Transverse colon (tissue), 4 donors: ENCODE measurements at places on chromosomes 16 and 17. TPM values are rescaled to one million over a fixed set of nuclear protein-coding genes. Genes with fewer than 3 reads are reported as not detected.

NUP93 gene
- total RNA-seq, result 8.6 TPM

PRKCB gene
- total RNA-seq, result 20.5 TPM

USP43 gene
- 14.9 TPM for total RNA-seq

KREMEN2 gene
- not detected for total RNA-seq

DNA sequence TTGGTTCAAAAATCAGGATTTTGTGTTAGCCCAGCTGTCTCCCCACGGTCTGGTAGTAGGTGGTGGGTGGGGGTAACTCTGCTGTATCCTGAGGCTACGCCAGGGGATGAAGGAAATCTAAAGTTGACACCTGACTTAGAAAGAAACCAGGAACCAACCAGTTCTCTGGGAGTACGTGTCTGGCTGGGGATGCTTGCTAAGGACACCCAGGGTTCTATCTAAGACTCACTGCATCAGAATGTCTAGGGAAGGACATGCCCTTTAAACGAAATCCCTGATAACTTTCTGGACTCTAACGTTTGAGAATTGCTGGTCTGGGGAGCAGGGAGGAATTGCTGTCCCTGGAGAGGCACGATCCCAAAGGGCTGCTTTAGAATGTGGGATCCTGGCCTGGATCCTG, 39.2 kb upstream of the CES5A start:
- no peak for DNase-seq

- DNase-seq, result no peak
Observed at GRCh38 chr16:49600976-49601375, 227.4 kb downstream of the C16orf78 start.

DNA sequence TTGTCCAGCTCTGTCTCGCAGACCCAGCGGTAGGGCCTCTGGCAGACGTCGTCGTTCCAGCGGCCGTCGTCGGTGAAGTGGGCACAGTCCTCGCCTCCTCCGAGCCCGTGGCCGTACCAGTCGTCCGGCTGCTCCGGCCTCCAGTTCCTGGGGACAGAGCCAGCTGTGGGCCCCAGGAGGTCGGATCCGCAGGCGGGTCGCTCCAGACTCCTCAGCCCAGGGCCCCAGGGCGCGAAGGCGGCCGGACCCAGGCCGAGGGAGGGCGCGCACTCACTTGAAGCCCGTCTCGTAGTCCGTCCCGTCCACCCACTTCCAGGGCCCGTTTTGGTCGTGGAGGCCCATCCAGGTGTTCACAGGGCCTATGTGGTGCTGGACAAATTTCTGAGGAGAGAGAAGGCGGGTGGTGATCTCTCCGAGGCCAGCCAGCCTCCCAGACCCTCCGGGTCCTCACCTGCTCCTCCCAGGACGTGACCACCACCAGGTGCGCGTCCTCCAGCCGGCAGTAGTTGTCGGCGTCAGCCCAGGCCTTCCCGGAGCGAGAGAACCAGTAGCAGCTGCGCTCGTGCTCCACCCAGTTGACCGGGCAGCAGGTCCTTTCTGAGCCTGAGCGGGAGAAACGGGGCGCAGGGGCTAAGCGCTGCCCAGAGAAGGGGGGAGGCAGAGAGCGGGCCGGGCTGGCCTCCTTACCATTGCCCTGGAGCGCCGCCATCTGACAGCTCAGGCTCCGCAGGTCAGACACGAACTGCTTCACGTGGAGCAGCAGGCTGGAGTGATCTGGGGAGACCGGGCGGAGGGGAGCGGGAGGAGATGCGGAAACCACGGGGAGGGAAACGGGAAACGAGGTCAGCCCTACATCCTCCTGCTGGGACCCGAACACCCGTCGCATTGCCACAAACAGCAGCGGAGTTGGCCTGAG, 5.2 kb downstream of the ASGR1 start:
- DNase-seq, result peak; percentile 50

DNA sequence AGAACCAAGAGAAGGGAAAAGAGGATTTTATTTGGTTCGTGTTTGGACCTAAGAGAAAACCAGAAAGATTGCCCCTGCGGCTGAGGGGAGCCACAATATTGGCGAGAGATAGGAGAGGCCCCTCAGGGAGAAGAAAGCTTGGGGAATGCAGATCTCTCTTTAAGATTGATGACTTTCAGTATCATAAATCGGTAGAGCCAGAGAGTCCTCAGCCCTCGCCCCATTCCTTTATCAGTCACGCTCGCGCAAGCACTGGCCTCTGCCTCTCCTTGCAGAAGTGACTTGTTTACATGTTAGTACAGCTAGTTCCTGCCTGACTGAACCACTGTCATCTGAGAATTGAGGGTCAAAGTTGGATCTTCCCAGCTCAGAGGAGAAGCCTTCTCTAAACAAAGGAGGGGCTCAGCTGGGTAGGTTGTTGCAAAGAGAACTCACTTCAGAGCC, 21.5 kb upstream of the KRT19 start:
- DNase-seq, result peak; percentile 78

GRCh38 chr17:81371910-81372760, 23.1 kb upstream of the BAHCC1 start:
- DNase-seq, result peak; percentile 38

DNA sequence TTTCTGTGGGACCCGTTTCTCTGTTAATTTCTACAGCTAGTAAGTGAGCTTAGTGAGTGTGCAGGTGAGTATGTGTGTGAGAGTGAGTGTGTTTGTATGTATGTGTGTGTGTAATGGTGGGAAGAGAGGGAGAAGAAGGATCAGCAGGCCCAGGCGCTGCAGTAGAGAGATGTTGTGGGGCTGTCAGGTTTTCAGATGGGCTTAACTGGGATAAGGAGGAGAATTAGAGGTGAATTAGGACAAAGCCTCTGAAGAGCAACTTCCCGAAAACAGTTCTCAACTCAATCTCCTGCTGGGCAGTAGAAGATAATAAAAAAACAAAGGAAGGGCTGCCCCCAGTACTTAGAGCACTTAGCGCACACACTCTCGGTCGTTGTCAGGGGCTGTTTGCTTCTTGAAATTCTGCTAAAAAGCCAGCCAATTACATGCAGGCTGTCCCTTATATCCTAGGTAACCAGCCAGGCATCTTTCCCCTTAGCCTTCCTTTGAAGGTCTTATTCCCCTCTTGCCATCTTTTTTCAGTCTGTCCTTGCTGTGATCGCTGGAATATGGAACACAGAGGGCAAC, 63.4 kb downstream of the CLEC16A start:
- no peak for DNase-seq
